ENCODE measurements at places on chromosomes 4 and X.
A peak's percentile ranks its signal among the peaks of the same experiment; 100 is the strongest.

GRCh38 chr4:98143001-98143899 is at the start of gene STPG2:
STPG2 (minus strand) TSS chr4:98143476.
- DNase-seq, result peak; percentile 94

DNA sequence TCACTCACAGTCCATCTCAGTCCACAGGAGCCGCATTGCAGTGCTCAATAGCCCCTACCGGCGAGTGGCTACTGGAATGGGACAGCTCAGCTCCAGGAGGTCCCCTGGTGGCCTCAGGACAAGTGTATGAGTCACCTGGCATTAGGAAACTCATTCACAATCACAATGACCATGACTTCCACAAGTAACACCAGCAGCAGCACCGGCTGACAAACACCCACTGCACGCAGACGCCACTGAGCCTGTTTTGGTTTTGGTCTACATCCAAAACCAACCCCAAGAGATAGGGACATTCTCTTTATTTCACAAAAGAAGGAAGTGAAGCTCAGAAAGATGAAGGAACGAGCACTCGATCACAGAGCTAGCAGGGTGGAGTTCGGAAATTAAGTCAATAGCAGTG is 8.1 kb downstream of the JAKMIP1 start:
- DNase-seq, result no peak

- no peak for DNase-seq
Observed at GRCh38 chrX:11555759-11556158, 110.0 kb downstream of the ARHGAP6 start.

DNA sequence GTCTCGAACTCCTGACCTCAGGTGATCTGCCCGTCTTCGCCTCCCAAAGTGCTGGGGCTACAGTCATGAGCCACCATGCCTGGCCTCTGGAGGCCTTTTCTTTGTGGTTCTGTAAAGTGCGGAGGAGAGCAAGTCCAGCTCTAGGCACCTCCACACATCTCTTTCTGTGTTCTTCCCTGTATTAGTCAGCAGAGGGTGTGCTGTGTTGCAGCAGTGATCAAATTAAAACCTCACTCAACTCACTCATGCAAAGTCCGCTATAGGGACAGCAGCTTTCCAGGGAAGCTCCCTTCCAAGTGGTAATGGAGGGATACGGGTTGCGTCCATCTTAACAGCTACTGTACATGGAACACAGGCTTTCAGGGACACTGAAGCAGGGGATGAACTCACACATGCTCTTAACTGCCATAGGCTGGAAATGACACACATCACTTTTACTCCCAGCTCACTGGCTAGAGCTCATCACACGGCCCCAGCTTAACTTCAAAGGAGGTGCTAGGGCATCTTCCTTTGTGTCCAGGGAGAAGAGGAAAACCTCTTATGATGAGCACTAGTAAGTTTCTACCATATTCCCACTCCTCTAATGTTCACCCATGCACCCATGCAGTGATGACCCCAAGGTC is 36.0 kb upstream of the CCNG2 start:
- DNase-seq, result no peak

GRCh38 chrX:47502316-47503125 is 19.5 kb upstream of the ZNF41 start:
- DNase-seq, result no peak

DNA sequence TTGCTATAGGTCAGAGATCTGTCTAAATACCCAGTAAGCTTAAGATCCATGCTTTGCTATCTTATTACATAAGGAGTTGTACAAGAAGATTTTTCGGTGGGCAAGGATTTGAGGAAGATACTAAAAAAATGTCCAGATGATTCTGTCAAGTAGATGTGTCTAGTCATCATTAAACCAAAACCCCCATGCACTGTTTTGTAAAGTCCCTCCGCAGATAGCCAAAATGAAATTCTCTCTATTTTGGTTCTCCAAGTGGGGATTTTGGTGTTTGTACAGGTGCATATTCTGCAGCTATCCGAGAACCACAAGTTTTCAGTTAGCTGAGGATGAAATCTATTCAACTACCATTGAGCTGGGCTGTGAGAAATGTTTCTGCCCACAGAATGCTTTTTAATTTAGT is 994.8 kb downstream of the NLGN4X start:
- DNase-seq, result no peak

DNA sequence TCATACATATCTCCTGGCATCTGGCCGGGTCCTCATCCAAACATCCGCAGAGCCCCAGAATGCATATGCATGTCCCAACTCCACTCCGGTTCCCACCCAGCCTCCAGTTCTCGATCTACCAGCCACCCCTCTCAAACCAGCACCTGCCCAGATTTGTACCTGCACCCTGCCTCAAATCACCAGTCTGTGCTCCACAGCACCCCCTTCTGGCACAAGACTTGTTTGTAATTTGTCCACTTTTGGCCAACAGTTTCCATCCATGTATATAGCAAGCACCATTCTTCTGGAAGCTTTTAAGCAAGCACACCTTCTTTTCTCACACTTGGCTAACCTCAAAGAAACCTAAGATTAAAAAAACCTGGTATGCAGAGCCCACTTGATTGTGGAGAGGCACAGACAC is 644.1 kb downstream of the MID1IP1 start:
- DNase-seq, result no peak

Measured in upper lobe of left lung (tissue), 6 donors.